Hematopoietic multipotent progenitor cell treated with erythropoietin and hydrocortisone succinate and interleukin-3 and kit ligand, for 8 days (in vitro differentiated cells): ENCODE measurements at places on chromosomes 7 and 10.

DNA sequence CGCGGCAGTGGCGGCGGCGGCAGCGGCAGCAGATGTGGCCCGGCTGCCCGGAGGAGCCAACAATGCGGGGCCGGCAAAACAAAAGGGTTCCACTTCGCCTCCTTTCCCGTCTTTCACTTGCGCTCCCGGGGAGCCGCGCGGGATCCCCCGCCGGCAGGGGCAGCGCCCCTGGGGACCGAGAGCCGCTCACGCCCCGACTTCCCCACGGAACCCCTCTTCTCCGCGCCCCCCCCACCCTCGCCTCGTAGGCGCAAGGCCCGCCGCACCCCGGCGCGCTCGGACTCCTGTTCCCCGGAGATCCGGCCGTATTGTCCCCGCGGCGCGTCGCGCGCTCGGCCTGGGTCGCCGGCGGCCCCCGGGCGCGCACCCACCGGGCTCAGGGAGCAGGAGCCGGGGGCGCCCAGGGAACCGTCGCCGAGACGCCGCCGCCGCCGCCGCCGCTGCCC lies 854 bp downstream of the CTBP2 start:
- DNase-seq, result peak; percentile 35

DNA sequence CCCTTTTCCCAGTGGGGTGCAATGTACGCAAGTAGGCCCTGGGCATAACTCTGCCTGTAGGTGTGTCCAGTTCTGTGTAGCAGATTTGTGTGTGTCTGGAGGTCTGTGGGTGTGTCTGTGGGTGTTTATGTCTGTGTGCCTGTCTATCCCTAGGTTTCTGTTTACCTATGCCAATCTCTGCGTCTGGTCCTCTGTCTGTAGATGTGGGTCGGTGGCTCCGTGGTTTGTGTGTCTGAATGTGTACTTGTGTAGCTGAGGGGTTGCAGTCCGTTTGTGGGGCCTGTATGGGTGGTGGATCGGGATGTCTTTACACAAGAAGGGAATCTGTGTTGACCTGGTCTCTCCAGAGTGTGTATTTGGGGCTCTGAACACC lies 932 bp downstream of the NYAP1 start:
- no peak for DNase-seq

DNA sequence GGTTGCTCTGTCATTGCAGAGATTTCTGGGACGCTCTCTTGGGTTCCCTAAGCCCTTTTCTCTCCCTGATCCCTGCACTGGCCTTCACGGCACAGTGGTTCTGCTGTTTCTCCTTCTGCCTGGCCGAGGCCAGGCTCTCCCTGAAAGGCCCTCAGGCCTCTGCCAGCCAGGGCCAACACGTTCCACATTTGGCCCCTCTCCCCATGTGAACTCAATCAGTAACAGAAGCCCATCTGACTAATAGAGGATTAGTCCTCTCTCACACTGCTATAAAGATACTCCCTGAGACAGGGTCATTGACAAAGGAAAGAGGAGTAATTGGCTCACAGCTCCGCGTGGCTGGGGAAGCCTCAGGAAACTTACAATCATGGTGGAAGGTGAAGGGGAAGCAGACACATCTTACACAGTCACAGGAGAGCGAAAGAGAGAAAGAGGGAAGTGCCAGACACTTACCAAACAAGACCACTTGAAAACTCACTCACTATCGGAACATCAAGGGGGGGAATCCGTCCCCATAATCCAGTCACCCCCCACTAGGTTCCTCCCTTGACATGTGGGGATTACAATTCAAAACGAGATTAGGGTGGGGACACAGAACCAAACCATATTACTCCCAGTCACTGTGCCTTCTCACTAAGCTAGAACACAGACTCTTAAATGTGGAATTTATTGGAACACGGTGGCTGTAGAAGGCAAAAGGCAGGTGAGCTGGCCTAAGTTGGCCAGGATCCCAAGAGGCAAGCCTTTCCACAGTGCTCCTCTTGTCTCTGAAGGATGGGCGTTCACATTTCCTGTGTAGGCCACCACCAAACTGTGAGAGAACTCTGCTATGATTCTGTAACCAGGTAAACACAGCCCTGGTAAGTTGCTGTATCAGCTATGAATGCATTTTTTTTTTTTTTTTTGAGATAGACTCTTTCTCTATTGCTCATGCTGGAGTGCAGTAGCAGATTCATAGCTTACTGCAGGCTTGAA lies 8.8 kb downstream of the FZD8 start:
- DNase-seq, result no peak

DNA sequence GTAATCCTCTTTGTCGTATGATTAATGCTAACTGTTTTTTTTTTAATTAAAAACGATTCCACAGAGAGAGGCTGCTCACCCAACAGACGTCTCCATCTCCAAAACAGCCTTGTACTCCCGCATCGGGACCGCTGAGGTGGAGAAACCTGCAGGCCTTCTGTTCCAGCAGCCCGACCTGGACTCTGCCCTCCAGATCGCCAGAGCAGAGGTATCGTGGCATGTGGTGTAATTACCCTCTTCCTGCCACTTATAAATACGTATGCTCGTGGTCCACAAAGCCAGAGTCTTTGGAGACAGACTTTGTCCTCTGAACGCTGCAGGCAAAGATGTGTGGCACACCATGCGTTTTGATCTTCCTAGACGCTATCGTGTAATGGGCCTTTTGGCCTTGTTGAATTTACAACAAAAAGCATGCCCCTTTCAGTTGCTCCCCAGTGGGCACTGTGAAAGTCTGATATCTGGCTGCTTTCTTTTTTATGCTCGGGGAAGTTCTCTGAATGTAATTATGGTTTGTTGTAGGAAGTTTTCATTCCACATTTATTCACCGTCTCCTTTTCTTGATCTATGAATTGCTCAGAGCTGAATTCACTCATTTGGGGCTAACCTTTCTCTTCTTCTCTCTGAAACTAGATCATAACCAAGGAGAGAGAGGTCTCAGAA lies 33.6 kb upstream of the BTBD16 start:
- no peak for DNase-seq

- DNase-seq, result no peak
Measured at GRCh38 chr7:102449136-102449535, 15.5 kb downstream of the ALKBH4 start.

DNA sequence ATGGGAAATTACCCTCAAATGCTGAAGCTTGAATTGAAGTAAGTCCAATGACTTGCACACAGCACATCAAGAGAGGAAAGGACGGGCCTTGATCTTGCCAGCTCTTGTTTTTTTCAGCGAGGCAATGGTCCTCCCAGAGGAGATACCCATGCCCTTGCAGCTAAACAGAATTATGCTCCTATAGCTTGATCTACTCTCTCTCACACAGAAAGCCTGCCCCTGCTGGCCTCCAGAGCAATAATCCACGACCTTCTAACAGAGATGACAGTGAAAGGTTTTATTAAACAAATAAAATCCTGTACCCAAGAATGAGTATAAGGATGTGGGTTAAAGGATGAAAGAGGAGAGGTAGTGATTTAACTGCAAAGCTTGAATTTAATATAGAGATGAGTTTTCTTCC lies 268.0 kb downstream of the ADRA2A start:
- no peak for DNase-seq

GRCh38 chr7:52410032-52410431 lies 625.4 kb upstream of the POM121L12 start:
- DNase-seq, result no peak

DNA sequence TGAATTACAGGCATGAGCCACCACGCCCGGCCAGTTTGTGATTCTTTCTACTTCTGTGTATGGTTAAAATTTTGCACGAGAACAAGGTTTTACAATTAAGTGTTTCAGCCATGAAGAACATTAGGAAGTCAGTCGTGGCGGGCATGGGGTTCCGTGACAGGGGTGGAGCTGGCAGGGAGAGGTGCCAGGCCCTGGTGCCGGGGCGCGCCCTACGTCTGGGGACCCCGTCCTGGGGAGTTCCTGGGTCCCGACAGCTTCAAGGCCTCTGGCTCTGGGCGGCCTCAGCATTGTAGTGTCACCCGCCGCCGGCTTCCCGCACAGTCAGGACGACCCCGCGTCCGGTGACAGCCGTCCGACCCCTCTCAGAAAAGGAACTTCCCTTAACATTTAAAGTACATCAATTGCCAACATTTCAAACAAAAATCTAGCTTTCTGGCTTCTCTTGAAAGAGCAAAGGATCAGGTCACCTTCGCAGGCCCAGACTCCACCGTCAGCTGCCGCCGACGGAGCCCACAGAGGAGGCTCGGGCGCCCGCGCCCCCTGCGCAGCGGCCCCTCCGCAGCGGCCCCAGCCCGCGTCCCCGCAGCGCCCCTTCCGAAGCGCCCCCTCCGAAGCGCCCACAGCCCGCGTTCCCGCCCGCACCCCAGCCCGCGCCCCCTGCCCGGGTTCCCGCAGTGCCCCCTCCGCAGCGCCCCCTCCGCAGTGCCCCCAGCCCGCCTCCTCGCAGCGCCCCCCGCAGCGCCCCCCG lies 23.2 kb upstream of the MKI67 start:
- DNase-seq, result no peak

GRCh38 chr10:102306006-102306405 lies 60.7 kb downstream of the GBF1 start:
- DNase-seq, result no peak

DNA sequence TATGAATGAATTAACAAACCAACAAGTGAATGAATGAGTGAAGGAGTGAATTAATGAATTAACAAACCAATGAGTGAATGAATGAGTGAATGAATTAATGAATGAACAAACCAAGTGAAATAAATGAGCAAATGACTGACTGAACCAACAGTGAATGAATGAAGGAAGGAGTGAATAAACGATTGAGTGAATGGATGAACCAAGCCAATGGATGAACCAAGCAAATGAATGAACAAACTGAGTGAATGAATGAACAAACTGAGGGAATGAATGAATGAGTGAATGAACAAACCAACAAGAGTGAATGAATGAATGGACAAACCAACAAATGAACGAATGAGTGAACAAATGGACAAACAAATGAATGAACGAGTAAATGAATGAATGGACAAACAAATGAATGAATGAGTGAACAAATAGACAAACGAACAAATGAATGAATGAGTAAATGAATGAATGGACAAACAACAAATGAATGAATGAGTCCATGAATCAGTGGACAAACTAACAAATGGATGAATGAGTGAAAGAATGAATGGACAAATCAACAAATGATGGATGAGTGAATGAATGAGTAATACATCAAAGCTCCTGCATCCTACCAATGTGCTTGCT lies 69.5 kb downstream of the NPTX2 start:
- DNase-seq, result no peak

- DNase-seq, result peak; percentile 38
Measured at GRCh38 chr7:105246256-105246655, 142.5 kb downstream of the SRPK2 start.
